ENCODE measurements at places on chromosomes 11 and 22.

- DNase-seq, result no peak
Observed at GRCh38 chr11:86091566-86091965, 22.7 kb upstream of the PICALM start.

- DNase-seq, result no peak
Observed at GRCh38 chr11:72678524-72678923, 4.3 kb upstream of the PDE2A start.

DNA sequence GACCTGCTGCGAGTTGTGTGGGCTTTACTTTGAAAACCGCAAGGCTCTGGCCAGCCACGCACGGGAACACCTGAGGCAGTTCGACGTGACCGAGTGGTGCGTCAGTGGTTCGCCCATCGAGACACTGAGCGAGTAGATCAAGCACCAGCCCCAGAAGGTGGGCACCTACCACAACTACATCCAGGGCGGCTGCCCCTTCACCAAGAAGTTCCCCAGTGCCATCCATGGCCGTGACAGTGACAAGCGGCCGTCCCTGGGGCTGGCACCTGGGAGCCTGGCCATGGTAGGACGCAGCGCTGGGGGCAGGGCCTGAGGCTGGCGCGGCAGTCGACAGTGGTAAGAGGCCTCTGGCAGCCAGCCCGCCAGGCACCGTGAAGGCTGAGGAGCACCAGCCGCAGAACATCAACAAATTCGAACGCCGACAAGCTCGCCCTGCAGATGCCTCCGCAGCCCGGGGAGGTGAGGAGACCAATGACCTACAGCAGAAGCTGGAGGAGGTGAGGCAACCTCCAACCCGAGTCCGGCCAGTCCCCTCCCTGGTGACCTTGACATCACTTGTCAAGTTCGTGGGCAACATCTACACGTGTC is 545.2 kb upstream of the CCDC179 start:
- no peak for DNase-seq

GRCh38 chr22:44574057-44574639 is 76.1 kb upstream of the RTL6 start:
- DNase-seq, result no peak

All from NCI-H1092 (cell line).